Effector CD4-positive, alpha-beta T cell (primary cell): ENCODE measurements at places on chromosomes 6 and 20.

- DNase-seq: no peak
These were observed 275.9 kb downstream of the RNF144B start for GRCh38 chr6:18663011-18663410.

GRCh38 chr6:157126183-157127098 is 196.9 kb downstream of the TMEM242 start:
- no peak for DNase-seq

- no peak for DNase-seq
These were observed 65.7 kb downstream of the PSMG4 start for GRCh38 chr6:3324262-3324942.

- DNase-seq: no peak
These were observed 236.9 kb upstream of the JAG1 start for GRCh38 chr20:10910535-10911178.

DNA sequence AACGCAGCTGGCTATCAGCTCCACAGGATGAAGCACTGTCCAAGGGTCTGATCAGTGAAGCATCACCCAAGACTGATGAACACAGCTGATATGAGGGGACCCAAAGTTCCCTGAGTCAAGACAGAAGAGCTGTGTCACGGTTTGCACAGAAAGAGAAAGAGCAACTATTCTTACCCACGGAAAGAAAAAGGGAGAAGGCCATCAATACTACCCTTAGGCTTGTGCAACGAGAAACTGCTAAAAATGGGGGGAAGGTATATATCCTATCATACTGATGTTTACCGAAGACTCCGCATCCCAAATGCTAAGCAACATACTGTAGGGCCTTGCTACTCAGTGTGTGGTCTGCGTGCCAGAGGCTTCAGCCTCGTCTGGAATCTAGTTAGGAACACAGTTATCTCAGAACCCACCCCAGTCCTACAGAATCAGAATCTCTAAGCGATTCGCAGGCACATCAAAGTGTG is 665 bp downstream of the FASTKD5 start:
- no peak for DNase-seq

DNA sequence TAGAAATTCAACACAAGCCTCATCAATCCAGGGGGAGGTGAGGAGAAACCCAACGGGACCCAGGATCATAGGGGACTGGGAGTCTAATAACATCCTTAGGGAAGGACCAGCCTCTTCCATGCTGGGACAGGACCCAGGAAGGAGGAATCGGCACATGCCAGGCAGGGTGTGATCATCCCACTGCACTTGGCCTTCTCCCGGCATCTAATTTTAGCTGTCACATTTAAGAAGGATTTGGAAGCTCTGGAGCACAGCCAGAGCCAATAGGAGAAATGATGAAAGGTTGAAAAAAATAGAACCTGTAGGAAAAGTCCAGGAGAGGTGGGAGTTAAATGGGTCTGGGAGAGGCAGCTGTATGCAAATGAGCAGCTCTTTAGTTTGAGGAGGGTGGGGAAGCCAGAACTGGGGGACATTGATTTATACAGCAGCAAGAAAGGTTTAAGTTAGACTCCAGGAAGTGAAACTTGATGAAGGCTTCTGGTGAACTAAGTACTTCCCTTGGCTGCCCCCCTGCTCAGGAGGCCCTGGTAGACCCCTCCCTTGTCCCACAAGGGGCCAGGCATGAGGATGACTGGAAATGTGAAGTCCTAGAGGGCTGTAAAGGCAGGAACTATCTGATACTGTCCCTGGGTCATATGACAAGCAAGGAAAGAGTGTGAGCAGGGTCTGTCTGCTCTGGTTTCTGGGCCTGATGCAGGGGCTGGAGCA is 260.3 kb downstream of the LRFN2 start:
- no peak for DNase-seq

DNA sequence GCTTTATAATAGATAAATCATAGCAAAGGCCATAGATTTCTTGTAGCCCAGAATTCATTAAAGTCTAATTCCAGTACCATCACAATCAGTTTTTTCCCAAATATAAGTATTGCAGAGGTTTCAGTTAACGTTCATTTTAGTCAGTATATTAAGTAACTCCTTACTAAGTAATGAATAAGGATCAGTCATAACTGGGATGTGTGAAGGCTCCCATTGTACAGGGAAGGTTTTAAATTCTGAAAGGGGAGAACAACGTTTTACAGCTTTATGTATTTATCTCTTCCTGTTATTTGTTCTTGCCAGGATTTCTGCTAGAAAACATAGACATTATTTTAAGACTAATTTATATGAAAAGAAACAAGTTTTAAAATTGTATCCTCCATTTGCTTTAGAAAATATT is 215.5 kb upstream of the LAMP5 start:
- no peak for DNase-seq

DNA sequence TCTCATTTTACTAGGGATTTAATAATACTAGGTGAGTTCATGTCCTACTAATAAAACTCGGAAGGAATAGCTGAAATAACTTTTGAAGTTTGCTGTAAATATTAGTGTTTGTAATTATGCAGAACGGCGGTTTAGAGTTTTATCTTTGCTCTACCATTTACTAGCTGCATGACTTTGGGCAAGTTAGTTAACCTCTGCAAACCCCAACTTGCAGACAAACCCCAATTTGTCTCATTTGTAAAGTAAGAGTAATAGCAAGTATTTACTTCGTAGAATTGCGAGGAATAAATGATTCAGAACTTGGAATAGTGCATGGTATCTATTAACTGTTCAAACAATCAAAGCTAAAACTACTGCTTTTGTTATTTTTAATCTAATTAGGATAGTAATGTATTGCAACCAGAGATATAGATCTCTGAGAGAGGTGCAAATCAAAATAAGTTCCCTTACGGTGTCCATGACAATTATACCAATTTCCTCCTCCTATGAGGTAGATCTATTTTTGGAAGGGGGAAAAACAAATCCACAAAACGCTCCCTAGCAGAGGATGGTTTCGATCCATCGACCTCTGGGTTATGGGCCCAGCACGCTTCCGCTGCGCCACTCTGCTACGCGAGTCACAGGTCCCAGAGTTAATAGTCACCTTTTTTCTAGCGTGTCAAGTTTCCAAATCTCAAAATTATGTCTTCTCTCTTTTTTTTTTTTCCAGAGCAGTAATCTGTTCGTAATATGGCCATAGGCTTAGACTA is 35.1 kb upstream of the BTN3A2 start:
- DNase-seq: no peak

DNA sequence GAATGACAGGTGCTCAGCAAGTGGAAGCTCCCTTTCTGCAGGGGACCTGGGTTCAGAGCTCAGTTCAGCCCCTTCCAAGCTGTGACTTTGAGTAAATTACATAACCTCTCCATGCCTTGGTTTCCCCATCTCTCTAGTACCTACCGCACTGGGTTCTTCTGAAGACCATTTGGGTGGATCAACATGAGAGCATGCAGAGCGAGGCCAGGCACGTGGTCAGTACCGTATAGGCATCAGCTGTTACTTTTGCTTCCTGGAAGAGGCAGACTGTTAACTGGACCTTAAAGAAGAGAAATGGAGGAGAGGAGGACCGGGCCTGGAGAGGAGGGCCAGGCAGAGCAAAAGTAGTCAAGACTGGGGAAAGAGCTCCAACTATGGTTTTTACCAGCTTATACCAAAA is 1.7 kb upstream of the MYLK2 start:
- no peak for DNase-seq

GRCh38 chr20:20501128-20501527 is 133.2 kb downstream of the INSM1 start:
- DNase-seq: no peak

GRCh38 chr20:44024820-44025580 is 110.3 kb downstream of the TOX2 start:
- DNase-seq: no peak

DNA sequence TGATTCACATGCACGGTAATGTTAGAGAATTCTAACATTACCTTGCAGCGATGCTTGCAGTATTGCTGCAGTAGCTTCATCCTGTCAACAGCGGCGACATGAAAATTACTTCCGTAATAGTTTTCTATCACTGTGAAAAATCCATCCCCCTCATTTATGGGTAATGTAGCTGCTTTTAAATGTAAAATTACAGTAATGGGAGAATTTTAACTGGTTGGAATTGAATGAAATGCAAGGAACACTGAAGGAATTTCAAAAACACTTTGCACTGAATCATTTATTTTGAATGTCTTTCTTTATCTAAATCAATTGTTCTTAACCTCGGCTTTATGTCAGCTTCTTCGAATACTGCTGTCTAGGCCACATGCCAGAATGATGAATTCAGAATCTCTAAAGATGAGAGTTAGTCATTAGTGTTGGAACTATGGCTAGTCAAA is 102.4 kb upstream of the HIVEP1 start:
- no peak for DNase-seq

GRCh38 chr6:85580878-85581267 is 12.8 kb downstream of the SNX14 start:
- no peak for DNase-seq

GRCh38 chr6:112298816-112299281 is 44.5 kb upstream of the LAMA4 start:
- no peak for DNase-seq

- no peak for DNase-seq
These were observed 183.3 kb upstream of the BTBD3 start for GRCh38 chr20:11734431-11734830.
